Activated CD4-positive, alpha-beta T cell treated with anti-CD3 and anti-CD28 coated beads, Interleukin-2, amount 10 ng/mL, durations not matched to agents 24 days and 14 days (primary cell): ENCODE measurements at places on chromosomes 4 and X.
A peak's percentile ranks its signal among the peaks of the same experiment; 100 is the strongest.

GRCh38 chr4:138709859-138710258, 305.7 kb upstream of the NOCT start:
- peak; percentile 20 for DNase-seq

- peak; percentile 90 for DNase-seq
These were observed 37.8 kb upstream of the SLC9A7 start for GRCh38 chrX:46796574-46797191.

- no peak for DNase-seq
These were observed 127.3 kb downstream of the NEK1 start for GRCh38 chr4:169485086-169485485.

DNA sequence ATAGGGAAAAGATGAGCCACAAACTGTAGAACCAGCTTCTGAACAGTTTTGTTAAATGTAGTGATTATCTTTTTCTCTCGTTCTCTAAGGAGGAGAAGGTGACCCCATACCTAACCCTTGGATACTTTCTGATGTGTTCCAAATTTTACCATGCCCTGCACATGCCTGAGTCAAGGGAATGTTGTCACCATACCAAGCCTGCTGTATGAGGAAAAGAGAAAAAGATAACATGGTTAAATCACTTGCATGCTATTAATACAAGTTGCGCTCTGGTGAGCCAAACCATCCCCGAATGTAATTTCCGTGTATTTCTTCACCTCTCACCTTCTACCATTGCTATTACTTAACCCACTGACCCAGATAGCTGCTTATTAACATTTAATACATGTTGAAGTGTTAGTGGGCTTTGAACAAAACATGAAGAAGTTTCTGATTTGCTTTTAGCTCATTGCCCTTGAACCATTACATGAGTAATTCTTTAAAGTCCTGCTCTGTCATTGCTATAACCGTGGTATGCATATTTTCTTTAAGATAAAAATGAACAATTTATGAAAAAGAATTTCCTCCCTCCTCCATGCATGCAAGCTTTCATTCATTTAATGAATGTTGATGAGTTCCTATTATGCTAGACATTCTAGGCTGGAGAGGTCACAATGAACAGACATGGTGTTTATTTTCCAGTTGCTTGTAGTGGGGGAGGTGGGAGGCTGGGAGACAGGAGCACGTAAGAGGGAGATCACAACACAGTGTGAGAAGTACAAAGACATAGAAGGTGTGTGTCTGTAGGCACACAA, 13.6 kb upstream of the KIT start:
- no peak for DNase-seq

DNA sequence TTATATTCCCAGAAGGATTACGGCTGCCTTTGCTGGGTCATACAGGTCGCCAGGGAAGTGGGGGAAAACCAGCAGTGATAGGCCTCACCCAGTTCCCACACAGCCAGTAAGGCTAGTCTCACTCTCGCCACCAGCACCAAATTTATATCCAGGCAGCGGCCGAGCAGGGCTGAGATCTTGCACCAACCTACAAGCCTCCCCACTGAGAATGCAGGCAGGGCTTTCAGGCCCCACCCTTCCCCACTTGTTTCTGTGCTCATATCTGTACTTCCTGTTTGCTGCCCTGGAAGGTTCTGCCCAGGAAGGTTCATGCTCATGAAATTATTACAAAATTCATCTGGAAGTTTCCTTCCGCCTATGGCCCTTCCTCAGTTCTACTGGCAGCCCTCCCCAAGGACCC, 179.7 kb downstream of the STIM2 start:
- DNase-seq: peak; percentile 50
